ENCODE measurements at places on chromosomes 7 and 10.

GRCh38 chr7:40299097-40299496, 164.3 kb downstream of the SUGCT start:
- DNase-seq: peak; percentile 94

GRCh38 chr7:148773334-148773733, 74.6 kb downstream of the CUL1 start:
- peak; percentile 34 for DNase-seq

DNA sequence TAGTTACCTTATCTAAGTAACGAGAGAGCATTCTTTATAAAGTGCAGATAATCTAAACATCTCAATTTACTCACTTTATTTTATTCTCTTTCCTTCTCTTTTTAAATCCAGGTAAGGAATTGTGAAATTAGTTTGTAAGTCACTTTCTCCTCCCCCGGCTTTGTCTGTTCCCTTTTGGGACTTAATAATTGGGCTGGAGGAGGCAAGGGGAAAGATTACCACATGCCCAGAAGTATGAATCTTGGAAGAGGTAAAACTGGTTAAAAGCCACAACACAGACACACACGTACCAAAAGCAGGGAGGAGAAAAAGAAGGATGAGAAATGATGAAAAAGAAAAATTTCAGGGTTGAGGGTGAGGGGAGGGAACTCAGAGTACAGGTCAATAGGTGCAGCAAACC, 63.3 kb upstream of the LRRC17 start:
- DNase-seq: no peak

DNA sequence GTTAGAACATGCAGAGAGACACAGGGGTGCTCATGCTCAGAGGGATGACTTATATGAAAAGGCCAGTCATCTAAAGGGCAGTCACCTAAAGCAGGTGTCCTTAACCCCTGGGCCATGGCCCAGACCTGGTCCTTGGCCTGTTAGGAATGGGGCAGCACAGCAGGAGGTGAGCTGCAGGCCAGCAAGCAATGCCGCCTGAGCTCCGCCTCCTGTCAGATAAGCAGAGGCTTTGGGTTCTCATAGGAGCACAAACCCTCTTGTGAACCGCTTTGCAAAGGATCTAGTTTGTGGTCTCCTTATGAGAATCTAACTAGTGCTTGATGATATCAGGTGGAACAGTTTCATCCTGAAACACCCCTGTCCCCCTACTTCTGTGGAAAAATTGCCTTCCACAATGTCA, 14.5 kb downstream of the ANKRD7 start:
- DNase-seq: no peak

Measured in fibroblast of skin of right biceps (primary cell).